NCI-H82 (cell line): ENCODE measurements at places on chromosomes 12 and 14.

GRCh38 chr14:68391311-68392014 is 401.4 kb downstream of the ZFP36L1 start:
- no peak for DNase-seq

- no peak for DNase-seq
These were observed 19.8 kb upstream of the LYZ start for GRCh38 chr12:69328426-69328825.

DNA sequence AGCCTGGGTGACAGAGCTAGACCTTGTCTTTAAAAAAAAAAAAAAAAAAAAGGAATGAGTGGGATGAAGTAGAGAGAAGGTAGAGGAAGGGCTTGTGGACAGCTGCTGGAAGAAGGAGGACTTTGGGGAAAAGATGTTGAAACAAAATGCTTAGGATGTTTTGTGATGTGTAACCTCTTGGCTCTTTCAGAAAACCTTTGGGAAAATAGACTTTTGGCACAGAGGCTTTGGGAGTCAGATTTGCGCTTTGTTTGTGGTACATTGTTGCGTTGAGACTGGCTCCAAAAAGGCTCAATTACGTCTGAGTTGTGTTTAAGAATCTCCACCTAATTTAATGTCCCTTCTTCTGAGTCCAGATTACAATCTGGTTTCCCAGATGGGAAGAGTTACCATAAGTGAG is 32.9 kb upstream of the SPTLC2 start:
- no peak for DNase-seq

GRCh38 chr14:47392326-47392725 is 283.1 kb downstream of the MDGA2 start:
- no peak for DNase-seq
